HT-29 (cell line): ENCODE measurements at places on chromosomes 2 and 18. TPM values are rescaled to one million over a fixed set of nuclear protein-coding genes. Genes with fewer than 3 reads are reported as not detected.

- no peak for DNase-seq
Measured at GRCh38 chr18:56245866-56246580, 392.4 kb downstream of the TXNL1 start.

DNA sequence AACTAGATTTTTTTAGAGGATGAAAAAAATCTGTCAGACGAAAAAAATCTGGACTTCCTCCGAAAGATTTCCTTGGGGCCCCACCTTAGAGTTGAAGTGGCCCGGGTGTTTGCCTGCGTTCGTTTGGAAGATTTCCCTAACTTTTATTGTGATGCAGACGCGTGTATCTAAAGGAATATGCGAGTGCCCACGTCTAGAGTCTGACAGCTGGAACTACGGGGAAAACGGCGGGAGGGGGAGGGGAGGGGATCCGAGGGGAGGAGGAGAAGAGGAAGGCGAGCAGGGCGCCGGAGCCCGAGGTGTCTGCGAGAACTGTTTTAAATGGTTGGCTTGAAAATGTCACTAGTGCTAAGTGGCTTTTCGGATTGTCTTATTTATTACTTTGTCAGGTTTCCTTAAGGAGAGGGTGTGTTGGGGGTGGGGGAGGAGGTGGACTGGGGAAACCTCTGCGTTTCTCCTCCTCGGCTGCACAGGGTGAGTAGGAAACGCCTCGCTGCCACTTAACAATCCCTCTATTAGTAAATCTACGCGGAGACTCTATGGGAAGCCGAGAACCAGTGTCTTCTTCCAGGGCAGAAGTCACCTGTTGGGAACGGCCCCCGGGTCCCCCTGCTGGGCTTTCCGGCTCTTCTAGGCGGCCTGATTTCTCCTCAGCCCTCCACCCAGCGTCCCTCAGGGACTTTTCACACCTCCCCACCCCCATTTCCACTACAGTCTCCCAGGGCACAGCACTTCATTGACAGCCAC lies 2.4 kb upstream of the SP9 start:
- peak; percentile 47 for DNase-seq

The CCDC121 gene
- 0.99 and 3.7 TPM in 2 replicates for total RNA-seq

DNA sequence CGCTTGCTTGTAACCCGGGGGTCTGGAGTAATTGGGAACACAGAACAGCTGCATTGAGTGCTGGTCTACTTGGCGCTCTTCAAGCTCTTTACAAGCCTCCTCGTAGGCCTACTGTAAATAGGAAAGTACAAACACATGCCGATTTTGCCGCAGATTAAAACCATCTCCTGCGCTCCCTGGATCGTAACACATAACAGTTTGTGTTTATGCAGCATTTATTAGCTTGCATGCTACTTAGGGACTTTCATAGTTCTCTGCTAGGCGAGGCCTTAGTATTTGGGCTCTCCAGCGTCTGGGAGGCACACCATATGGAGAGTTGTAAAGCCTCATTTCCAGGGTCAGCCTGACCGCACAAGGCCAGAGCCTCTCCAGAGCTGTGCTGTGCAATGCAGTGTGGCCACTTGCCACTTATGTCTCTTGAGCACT lies 84.0 kb upstream of the HAAO start:
- DNase-seq: no peak

DNA sequence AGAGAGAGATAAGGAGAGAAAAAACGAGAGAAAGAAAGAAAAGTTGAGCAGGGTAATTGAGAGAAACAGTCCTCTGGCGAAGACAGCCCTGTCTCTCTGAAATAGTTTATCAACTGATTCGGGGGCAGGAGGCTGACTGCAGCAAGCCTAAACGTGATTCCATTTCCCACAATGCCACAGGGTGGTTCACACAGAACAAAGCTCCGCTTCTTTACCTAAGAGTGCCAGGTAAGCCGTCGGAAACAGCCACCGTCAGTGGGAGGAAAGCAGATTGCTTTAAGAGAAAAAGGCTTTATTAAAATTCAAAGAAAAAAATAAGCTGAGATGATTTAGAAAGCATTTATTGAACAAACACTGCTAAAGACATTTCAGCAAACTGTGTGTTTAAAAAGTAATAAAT lies 271.4 kb upstream of the POU3F3 start:
- DNase-seq: no peak

- no peak for DNase-seq
Measured at GRCh38 chr18:58887613-58887963, 22.9 kb downstream of the ZNF532 start.

DNA sequence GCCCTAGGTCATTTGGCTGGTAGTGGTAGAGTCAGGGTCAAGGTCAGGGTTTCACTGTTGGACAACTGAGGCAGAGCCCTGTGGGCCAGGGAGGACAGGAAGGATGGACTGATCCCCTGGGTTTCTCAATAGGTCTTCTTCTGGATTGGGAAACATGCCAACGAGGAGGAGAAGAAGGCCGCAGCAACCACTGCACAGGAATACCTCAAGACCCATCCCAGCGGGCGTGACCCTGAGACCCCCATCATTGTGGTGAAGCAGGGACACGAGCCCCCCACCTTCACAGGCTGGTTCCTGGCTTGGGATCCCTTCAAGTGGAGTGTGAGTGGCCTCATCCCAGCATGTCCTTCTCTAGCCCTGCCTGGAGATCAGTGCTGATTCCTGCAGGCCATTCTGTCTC lies 18.1 kb downstream of the VIL1 start:
- DNase-seq: no peak

DNA sequence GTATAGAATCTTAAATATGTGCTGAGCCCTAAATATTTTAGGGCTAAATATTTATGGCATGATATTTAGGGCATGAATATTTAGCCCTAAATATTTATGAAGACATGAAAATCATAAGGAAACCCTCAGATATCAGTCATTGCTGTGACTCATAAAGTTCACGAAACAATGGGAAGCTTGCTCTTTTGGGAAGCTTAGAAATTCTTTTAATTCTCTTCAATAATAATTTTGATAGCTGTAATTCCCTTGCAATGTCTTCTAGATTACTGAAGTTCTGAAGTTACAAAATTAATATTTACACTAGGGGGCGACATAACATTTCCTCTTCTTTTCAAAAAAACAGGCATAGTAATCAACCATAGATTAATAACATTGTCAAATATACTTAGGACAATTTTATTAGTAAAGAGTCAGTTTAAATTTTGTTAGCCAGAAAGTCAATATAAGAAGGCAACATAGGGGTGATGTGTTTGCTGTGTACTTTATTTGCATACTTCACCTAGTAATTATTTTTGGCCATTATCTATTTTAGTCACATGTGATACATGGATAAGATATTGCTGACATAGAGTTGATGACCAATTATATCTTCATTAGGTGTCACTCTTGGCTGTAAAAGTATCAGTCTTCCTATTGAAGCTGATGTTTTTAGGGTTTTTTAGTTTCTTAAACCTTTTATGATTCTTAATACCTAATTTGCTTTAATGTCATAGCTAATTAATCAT lies 13.2 kb downstream of the ZNF804A start:
- DNase-seq: peak; percentile 54

The SERPINB2 gene
- total RNA-seq: not detected in 2 replicates

The DSC2 gene
- total RNA-seq: 4.9 and 5.7 TPM in 2 replicates

- DNase-seq: no peak
Measured at GRCh38 chr2:242017086-242017485, 147.6 kb downstream of the RTP5 start.

DNA sequence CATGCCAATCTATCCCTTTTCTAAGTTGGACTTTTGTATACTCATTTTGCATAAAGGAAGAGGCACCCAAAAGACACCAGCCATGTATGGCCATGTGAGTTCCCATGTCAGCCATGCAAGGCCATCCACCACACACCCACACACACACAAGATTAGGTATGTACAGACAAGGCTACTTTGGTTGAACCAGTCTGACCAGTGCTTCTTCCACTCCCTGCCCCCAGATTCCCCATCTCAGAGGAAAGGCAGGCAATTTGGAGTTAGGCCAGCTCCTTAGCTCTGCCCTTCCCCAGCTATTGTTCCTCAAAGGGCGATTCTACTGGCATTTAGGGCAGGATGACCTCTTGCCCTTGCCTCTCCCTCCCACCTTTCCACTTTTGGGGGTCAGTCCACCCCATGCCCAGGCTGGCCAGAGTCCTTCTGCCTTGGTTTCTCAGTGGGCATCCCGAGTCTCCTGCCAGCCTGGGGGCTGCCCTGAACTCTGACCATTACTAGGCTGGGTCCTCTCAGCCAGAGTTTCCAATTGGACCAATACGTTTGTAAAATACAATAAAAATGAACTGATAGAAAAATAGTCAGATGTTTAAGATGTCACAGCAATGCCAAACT lies 101.1 kb downstream of the ZBTB7C start:
- peak; percentile 86 for DNase-seq

The BCL11A gene
- not detected in 2 replicates for total RNA-seq

The NMUR1 gene
- total RNA-seq: not detected in 2 replicates

The PTPRN gene
- not detected in 2 replicates for total RNA-seq

- DNase-seq: no peak
Measured at GRCh38 chr18:45859334-45859733, 33.9 kb downstream of the SIGLEC15 start.

GRCh38 chr2:240557808-240558207 lies at the start of gene ANKMY1:
Gene ANKMY1, minus strand, starts transcription at chr2:240557988. Its CDS starts 653 bp downstream, at chr2:240557335.
- DNase-seq: no peak

GRCh38 chr18:46336278-46337111 lies 232.3 kb downstream of the HAUS1 start:
- no peak for DNase-seq

DNA sequence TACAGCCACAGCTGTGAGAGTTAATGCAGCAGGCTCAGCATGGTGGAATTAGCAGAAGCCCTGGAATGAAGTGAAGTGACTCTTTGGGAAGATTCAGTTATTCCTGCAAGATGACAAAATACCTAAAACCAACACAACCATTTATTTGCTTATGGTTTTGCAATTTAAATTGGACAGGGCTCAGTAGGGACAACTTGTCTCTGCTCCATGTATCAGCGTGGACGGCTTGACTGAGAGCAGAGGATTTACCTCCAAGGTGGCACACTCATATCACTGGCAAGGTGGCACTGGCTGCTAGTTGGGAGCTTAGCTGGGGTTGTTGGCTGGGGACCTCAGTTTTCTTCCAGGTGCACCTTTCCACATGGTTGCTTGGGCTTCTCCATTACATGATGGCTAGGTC lies 58.3 kb downstream of the LTBP1 start:
- no peak for DNase-seq

DNA sequence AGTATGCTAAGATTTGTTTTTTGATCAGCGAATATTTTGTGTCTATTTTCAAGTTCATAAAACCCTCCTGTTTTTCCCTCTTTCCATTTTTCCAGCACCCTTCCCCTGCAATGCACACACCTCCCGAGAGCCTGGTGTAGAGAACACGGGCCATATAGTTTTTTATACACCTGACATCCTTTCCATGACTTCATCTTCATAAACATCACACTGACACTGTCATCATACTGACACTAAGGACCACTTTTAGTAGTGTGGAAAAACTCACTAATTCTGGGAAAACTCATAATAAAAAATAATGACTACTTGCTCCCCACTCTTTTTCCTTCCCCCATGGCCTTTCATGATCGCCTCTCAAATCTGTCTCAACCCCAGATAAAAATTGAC lies 70.2 kb downstream of the EPHA4 start:
- no peak for DNase-seq

The CFC1 gene
- not detected in 2 replicates for total RNA-seq

DNA sequence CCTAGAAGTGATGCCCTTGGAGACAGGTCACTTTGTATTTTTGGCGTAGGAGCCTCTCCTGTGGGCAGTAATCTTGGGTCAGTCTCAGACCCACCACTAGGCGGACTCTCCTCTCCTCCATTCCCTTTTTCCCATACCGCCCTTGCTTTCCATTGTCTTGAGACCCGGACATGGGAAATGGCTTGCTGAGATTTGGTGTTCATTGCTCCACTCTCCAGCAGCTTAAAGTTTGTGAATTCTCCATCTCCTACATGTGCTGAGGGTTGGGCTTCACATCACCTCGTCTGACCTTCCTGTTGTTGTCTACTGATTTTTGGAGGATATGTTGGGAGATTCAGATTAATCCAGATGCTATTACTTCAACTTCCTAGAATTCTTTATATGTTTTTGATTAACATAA lies 159.2 kb upstream of the RAB12 start:
- peak; percentile 62 for DNase-seq

DNA sequence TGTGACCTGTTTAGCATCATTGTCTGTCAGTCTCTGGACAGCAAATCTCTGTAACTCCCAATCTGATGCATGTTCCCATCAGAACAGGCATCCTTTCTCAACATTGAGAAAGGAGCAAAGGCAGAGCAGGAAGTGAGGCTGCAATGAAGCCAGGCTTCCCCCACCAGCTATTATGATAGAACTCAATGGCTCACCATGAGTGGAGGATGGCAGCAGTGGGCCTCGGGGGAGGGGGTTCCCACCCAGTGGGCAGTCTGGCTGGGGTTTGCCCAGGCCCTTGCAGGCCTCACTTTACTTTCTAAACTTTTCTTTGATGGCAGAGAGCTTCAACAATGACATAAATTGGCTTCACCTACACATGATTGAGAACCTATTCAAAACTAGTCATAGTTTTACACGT lies 240.6 kb upstream of the CXCR4 start:
- DNase-seq: no peak

The TMEM163 gene
- total RNA-seq: not detected in 2 replicates

The OBSL1 gene
- 0.86 and 1.3 TPM in 2 replicates for total RNA-seq

DNA sequence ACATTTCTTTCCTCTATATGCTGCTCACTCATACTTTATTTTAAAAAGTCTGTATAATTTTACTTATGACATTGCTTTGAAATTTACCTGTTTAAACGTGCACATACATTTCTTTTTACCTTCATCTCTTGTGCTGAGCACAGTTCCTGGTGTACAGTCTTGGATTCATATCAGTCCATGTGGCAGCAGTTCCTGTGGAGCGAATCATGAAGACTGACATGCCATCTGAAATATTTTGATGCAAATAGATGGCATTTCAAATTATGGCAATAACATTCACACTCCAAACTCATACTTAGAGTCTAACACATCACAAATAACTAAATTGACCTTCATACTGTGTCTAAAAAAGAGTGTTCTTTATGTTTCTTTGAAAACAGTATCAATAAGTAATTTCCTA lies 90.3 kb upstream of the CDH2 start:
- no peak for DNase-seq

The CNRIP1 gene
- total RNA-seq: not detected in 2 replicates

DNA sequence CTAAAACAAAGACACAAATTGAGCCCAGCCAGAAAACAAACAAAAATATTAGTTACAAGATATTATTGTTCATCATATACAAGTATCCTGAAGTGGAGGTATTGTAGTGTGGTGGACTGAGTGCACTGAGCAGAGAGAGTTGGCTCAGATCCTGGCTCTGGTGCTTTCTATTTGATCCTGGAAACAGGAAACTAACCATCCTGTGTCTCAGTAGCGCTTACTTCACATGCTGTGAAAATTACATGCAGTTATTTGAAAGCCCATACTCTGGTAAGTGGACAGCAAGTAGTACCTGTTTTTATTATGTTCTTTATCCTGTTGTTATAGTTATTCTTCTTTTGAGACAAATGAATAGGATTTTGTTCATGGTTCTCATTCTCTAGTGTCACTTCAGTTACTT lies 84.3 kb upstream of the CRIM1 start:
- no peak for DNase-seq

The SERPINB12 gene
- total RNA-seq: not detected in 2 replicates

GRCh38 chr2:88602022-88602421 lies 25.2 kb downstream of the EIF2AK3 start:
- DNase-seq: no peak
